ENCODE measurements at places on chromosomes 1 and 21.

GRCh38 chr1:30322859-30323257 is 400.5 kb downstream of the MATN1 start:
- no peak for DNase-seq

DNA sequence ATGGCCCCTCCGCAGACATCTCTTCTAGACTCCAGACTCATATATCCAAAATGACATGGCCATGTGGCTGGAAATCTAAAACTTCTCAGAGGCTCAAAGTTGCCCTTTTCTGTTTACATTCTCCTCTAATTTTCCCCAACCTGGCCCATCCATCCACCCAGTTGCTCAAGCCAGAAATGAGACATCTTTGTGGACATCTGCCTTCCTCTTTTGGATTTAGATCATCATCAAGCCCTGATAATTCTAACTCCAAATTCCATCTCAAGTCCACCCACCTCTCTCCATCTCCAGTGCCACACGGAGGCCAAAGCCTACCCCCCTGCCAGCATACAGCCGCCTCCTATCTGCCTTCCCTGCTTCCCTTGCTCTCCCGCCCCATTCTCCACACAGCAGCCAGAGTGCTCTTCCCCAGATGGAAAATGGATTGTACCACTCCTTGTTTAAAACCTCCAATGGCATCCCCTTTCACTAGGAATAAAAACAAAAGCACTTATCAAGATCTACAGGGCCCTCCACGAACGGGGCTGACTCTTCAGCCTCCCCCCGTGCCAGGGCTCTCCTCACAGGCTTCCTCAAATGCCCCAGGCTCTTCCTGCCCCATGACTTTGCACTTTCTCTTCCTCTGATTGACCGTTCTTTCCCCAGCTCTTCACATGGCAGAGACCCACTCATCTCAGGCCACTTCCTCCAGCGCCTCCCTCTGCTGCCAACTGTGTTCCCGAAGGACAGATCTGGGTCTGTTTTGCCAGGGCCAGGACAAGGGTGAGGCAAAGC is 40.1 kb downstream of the SYT6 start:
- DNase-seq = no peak

GRCh38 chr1:76759950-76760349 is 107.3 kb upstream of the ST6GALNAC5 start:
- no peak for DNase-seq

DNA sequence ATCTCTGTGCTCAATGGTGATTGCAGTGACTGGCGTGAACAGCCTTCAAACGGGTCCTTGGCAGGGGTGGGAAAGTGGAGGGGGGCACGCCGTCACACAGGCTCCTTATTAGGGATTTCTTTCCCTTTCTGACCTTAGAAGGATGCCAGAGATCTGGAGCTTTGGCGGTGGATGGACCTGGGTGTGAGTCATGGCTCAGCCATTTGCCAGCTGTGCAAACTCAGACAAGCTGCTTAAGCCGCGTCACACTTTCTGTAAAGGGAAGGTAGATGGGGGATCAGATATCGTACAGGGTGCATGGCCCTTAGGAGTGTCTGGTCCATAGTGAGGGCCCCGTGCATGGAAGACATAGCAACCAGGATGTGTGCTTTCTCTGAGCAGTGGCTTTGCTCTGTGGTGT is 48.3 kb upstream of the C1orf174 start:
- no peak for DNase-seq

DNA sequence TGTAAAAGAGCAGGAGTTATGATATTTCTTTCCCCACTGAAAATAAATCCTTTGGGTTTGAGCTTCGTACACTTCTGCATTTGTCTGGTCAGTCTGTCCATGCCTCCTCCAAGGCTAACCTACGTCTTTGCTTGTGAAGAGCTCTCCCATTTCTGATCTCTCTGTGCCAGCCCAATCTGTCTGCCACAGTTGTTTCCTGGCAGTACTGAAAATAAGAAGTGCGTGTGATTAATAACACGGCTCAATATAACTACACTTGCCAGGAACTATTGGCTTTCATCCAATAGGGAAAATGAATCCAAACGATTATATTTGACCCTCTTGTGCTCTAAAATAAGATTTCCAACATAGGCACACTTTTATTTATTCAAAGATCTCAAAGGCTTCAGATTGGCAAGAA is 19.2 kb upstream of the COL24A1 start:
- DNase-seq = no peak

DNA sequence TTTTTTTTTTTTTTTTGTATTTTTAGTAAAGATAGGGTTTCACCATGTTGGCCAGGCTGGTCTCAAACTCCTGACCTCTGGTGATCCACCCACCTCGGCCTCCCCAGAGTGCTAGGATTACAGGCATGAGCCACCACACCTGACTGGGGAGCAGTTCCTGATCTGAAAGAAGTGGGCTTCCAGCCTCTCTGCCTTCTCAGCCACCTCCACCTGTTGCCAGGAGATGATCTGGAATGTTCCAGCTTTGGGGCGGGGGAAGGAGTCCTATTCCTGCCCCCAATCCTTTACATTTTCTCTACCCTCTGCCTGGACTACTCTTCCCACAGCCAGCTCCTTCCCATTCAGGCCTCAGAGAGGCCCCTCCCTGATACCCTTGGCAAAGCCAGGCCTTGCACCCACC is 28.1 kb downstream of the RAP1GAP start:
- no peak for DNase-seq

GRCh38 chr1:212640223-212640878 is 31.8 kb downstream of the ATF3 start:
- DNase-seq = no peak

DNA sequence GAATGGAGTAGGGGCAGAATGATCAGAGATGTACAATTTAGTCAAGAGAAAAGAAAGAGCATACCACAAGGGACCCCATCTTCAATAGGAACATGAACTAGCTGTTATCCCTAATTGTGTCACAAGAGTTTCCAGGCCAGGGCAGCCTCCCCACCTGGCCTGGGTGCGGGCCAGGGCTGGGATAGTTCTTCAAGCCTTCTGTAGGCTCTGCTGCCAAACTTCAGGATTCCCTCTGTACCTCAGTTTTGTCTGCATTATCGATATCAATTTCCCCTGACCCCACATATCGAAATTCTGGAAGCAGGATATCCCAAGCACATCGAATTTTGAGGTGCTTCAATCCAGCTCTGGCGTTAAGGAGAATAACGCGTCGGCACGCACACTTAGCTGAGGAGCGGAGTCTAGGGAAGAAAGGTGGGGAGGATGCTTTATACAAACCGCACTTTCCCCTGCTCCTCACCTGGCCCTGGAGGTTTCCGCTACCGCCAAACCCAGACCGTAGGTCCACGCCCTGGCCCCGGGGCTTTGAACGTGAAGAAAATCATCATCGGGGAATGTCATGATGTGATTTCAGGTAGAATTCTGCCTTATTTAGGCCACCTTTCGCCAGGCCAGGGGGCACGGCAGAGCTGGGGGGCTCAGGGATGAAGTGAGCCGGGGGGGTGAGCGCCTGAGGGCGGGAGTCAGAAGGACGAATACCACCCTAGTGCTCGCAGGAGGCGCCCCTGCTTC is 7.4 kb downstream of the HLX start:
- DNase-seq = no peak

- DNase-seq = peak; percentile 22
These were observed 83.3 kb upstream of the PGBD5 start for GRCh38 chr1:230509281-230509977.

- DNase-seq = no peak
These were observed at the start of gene PYHIN1 for GRCh38 chr1:158931055-158931737. Gene PYHIN1 (plus strand): TSS chr1:158931552. CDS start chr1:158936911, 5,359 bp downstream.

DNA sequence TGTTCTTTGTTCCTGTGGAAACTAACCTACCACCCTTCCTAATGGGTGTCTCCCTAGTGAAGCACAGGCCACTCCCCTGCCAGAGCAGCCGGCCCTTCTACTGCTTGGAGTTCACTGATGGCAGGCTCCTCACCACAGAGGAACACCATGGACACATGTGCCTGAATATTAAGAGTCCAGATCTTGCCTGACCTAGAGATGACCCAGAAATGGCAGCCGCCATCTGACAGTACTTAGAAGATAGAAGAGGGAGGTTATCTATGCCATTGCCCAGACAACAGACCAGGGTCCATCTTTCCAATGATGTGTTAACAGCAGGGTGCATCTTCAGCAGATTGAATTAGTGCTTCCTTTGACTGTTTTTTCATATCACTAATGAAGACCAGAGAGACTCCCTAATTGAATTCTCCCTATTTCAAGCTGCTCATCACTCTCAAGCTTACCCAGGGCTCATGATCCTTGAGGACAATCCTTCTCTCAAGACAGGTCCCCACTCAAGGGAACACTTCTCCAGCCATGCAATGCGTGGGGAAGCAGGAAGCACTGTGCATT is 59.8 kb downstream of the PLEKHA6 start:
- DNase-seq = no peak

- DNase-seq = no peak
These were observed 25.7 kb upstream of the BACE2 start for GRCh38 chr21:41142051-41142795.

DNA sequence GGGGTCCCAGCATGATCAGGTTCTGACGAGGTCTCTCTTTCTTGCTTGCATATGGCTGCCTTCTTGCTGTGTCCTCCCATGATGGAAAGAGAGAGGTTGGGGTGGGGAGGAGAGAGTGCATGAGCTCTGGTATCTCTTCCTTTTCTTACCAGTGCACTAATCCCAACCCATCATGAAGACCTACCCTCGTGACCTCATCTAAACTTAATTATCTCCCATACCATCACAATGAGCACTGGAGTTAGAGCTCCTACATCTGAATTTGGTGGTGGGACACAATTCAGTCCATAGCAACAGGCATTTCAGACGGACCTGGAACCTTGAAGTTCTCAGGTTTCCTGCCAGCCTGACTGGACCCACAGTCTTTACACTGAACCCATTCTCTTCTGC is 125.2 kb upstream of the ZNF648 start:
- no peak for DNase-seq

DNA sequence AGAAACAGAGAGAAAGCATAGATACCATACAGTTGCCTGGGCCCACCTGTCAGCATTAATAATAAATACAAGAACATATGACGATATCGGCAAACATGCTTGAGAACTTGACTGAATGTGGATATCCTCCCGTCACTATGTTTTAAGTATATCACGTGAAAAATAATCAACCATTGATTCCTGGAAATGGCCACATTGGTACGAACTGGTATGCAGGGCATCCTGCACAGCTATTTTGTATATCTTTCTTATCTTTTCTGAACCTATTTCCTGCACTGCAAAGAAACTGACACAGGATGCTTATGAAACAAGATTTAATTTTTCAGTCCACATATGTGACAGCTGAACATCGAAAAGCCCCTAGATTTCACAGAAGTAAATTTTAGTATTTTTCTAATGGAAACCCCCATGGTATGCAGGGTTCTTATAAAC is 22.8 kb upstream of the RGS1 start:
- DNase-seq = no peak

- DNase-seq = no peak
These were observed 163.3 kb downstream of the BRINP2 start for GRCh38 chr1:177333936-177334595.

DNA sequence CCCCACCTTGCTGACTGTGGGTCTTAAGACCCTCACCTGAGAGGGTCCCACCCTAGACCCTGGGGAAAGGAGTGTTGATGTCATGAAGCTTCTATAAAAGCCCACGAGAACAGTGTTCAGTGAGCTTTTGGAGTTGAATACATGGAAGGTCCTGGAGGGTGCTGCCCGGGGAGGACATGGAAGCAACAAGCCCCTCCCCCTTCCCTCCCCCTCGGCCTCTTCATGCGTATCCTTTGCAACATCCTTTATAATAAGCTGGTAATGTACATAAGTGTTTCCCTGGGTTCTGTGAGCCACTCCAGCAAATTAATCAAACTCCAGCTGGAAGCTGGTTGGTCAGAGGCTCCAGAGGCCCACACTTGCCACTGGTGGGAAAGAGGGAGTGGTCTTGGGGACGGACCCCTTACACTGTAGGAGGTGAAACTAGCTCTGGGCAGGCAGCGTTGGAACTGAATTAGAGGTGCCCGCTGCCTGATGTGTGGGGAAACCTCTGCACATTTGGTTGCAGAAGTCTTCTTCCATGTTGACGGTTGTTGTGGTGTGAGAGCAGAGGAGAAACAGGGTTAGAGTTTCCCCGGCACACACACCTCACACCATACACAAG is 14.7 kb upstream of the COL6A1 start:
- DNase-seq = no peak

DNA sequence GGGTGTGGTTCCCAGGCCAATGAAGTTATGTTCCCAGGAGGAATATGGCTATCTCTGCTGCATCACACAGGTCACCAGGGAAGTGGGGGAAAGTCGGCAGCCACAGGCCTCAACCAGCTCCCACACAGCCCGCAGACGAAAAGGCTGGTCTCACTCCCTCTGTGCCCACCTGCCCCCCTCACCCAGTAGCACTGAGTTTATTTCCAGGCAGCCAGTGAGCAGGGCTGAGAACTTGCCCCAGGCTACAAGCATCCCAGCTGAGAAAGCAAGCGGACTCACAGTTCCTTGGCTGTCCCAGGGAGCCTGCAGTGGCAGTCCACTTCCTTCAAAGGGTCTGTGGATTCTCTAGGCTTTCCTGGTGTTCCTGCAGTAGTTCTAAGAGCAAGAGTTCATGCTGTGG is 68.9 kb downstream of the SLC5A9 start:
- DNase-seq = no peak

GRCh38 chr1:109161858-109162606 is 48.1 kb downstream of the ELAPOR1 start:
- DNase-seq = peak; percentile 53

GRCh38 chr1:33147997-33148314 is 33.9 kb downstream of the TRIM62 start:
- DNase-seq = no peak

- no peak for DNase-seq
These were observed 54.1 kb upstream of the BCAR3 start for GRCh38 chr1:93735722-93736121.

- DNase-seq = no peak
These were observed 7.3 kb upstream of the ADAM15 start for GRCh38 chr1:155043793-155044192.

- no peak for DNase-seq
These were observed 12.6 kb downstream of the SLC45A1 start for GRCh38 chr1:8330271-8331125.

DNA sequence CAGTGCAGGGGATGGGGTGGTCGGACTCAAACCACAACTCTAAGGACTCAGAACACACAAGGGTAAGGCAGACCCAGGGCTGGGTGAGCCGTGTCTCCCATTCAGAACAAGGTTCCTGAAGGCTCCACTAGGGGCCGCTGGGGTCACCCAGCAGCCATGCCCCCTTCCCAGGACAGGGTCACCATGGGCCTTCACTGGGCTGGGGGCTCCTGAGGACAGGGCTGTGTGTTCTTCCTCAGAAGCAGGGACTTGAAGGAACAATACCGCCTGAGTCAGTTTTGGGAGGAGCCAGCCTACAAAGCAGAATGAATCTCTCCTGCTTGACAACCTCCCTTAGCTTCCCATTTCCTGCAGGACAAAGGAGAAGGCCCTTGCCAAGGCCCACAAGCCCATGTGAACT is 15.4 kb downstream of the RIMS3 start:
- no peak for DNase-seq

Data from GM12864 (cell line).